ENCODE measurements at places on chromosomes 4 and X.

GRCh38 chr4:122842392-122842791, 15.8 kb downstream of the FGF2 start:
- no peak for DNase-seq

DNA sequence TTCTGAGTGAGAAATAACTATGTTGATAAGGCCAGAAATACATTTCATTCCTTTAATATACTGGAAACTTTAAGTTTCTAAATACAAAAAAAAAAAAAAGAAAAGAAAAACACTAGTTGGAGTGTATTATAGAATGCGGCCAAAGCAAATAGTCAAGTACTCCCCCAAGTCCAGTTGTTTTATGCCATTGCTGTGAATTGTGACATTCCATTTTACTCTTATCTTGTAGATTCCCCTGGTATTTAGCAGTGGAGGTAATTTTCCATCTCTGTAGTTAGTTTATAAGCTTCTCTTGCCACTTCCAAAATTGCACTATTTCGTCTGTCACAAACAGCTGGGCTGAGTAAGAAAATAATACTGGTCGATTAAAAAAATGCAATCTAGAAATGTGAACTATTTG, 426.0 kb downstream of the PCDH18 start:
- DNase-seq, result no peak

GRCh38 chr4:77697860-77698590, 92.4 kb downstream of the CXCL13 start:
- DNase-seq, result no peak

- no peak for DNase-seq
Measured at GRCh38 chrX:41868392-41868977, 54.9 kb downstream of the CASK start.

DNA sequence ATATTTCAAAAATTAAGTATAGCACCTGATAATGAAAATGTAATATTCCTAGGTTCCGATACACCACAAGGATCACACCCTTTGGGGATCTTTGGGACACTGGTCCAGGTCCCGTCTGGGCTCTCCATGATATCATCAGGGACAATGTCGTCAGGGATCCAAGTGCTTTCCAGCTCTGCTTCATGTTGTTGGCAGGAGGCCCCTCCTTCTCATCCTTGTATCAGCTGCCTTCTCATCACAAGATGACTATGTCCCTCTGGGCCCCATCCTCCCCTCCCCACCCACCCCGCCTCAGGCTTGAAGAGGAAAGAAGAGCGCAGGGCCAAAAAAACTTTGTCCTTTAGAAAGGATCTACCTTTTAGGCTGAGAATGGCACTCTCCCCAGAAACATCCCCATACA, 128.3 kb upstream of the KLF3 start:
- DNase-seq, result no peak
